Stimulated activated CD4-positive, alpha-beta T cell treated with anti-CD3 and anti-CD28 coated beads, Interleukin-4, amount 100 ng/mL, for 48 hours (primary cell): ENCODE measurements at places on chromosomes 7 and 10.

DNA sequence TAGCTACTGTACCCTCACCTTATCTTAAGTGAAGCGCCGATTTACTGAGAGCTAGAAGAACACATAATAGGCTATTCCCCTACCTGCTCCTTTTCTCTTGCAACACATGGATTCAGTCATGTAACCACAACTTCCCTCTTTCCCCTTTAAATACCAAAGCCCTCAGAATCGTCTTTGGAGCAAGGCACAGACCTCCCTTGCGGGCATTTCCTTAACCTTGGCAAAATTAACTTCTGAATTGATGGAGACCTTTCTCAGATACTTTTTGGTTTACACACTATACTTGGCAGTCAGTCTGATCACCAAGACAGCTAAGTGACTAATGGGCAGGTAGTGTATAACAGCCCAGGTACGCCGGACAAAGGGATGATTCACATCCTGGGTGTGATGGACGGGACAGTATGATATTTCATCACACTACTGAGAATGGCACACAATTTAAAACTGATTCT lies 72.7 kb upstream of the SEC61G start:
- DNase-seq: no peak

GRCh38 chr10:110413903-110414547 lies 83.7 kb upstream of the DUSP5 start:
- DNase-seq: no peak

GRCh38 chr10:103823706-103824272 lies 31.6 kb downstream of the SH3PXD2A start:
- DNase-seq: no peak

DNA sequence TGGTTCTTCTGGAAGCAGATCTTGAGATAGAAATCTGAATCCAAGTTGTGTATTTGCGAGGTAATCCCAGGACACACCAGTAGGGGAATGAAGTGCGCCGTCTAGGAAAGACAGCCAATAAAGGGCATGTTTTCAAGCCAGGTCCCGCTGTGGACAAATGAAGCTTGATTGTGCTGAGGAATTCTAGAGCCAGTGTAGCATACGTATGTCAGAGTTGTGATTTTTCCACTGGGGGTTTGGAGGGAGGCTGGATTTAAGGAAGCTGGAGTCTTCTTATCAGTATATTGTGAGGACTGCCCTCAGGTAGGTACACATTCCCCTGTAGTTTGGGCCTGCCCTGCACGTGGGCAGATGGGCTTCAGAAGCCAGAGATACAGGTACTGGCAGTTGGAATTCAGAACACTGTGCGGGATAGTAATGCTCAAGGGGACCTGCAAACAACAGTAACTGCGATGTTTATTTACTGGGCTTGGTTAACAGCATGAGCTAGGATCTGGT lies 50.9 kb downstream of the GALNT11 start:
- DNase-seq: no peak

DNA sequence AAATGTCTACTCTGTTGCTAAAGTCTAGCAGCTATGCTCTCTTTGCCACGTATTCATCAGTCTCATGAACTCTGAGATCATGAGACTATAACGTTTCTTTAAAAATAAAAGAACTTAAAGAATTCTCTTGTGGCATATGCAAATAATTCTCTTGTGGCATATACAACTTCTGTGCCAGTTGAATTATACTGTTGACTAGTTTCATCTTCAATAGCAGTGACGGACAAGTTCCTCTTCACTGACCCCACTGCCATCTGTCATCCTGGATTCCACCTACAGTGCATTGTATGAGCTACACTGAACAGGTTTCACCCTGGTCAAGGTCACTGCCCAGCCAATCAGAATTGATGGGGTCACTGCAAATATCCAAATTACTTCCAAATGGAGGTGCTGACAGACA lies 88.2 kb downstream of the CD36 start:
- no peak for DNase-seq

- no peak for DNase-seq
Observed at GRCh38 chr10:4301291-4302045, 516.5 kb upstream of the KLF6 start.

DNA sequence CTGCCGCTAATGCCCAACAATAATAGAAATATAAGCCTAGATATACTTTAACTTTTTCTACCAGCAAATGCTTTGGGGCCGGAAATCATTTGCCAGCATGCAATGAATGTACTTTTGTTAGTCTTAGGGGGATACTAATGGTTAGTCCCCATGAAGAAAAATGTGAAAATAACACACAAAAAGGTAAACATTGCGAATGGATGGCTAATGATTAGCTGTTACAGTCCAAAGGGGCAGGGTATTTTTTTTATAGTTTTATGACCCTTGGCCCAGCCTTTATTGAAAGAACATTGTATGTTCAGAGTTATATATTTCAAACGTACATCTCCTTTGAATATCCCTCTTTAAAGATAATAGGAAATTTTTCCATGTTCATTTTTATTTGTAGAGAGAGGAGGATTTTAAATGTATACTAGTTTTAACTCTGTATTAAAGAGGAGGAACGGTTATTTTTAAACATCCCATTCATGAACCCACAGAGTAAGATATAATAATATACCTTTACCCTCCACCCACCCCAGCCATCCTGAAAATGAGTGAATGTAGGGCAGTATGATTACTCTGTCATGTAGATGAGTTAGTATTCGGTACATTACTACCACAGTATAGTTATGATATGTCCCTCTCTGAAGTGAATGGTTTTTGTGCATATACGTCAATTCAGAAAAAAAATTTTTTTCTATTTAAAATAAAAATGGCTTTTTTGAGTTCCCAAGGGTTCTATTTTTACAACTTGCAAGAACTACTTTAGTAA lies 63.6 kb downstream of the ARID5B start:
- DNase-seq: no peak

DNA sequence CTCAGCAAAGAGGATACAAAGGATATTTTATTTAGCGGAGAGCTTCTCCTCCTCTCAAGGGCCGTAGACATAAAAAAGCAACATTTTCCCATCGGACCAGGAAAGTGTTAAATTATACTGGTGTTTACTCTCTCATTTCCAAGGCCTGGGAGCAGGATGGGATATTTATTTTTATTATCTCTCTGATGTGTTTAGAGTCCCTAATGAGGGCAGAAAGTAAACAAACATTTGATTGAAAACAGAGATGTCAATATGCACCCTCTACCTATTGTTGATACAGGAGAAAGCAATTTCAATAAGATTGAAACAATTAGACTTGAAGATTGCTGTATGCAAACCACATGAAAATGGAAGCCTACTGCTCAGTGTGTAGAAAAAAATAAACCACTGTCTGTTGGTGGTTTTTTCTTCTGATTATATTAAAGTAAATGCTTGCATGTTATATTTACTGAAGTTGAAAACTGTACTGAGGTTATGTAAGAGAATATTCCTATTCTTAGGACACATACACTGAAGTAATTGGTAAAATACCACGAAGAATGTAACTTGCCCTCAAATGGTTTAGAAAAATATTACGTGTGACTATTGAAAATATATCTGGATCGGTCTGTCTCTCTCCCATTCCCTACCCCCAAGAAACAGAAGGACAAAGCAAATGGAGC lies 59.3 kb downstream of the ATXN7L1 start:
- DNase-seq: no peak

- DNase-seq: no peak
Observed at GRCh38 chr7:104241538-104242209, 33.9 kb upstream of the ORC5 start.

- no peak for DNase-seq
Observed at GRCh38 chr7:151056666-151057505, 811 bp downstream of the CDK5 start.

DNA sequence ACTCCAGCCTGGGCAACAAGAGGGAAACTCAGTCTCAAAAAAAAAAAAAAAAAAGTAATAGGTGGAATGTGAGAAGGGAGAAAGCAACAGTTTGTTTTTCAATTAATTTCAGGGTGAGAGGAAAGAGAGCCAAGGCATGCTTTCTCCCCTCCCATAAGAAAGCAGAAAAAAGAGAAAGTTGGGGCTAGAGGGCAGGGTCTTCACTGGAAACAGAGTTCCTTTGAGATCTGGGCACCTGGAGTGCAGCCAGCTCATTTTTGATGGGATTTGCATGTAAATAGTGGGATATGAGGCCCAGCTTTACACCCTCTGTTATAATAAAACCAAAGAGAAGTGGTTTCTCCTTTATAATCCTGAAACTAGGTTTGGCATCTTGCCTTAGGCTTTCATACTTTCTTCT lies 13.8 kb upstream of the STOX1 start:
- DNase-seq: no peak

DNA sequence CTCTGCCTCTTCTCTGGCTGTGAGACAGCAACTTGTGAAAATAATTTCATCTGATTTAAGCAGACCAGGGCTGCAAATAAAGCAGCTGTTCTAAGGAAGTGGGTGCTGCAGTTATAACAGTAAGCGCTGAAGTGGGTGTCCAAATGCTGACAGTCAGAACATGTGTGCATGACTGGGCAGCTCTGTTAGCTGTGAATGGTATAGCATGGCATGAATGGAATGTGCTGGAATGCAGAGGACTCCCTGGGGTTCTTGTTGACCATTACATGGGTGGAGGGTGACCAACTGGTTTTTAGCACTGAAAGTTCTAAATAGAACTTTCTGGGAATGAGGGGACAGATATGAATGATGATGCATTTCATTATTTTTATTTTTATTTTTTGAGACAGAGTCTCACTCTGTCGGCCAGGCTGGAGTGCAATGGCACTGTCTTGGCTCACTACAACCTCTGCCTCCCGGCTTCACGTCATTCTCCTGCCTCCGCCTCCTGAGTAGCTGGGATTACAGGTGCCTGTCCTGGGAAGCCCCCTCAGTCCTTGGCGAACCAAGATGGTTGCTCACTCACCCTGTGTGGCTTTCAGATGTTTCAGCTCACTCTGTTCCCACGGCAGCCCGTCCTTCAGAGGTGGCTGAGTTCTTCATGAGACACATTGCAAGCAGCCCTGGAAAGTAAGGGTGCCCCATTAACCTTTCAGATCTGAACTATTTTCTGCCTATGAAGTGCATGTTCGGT lies 319.8 kb upstream of the PHYHIPL start:
- DNase-seq: no peak

DNA sequence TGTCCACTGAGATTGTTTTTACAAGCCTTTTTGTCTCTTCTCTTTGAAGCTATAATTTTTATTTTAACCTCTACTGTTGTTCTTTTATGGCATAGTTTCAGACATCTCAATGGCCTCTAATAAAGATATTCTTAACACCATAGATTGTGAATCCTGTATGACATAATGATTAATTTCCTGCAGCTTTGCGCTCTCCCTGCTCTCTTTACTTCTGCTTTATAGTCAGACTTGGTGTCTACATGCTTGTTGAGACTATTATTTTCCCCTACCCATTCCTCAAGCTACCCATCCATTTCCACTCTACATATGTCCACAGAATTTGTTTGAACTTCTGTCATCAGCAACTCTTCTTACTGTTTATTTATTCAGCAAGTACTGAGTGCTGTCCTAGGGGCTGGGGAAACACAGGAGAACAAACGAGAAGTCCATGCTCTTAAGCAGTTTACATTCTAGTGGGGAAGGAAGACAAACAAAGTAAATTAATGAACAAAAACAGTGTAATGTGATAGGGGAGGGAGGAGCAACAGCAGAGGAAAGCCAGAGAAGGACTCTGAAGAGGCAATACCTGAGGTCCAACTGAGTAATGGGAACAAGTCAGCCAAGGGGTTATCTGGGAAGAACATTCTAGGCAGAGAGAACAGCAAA lies 110.1 kb downstream of the CDK14 start:
- DNase-seq: no peak

DNA sequence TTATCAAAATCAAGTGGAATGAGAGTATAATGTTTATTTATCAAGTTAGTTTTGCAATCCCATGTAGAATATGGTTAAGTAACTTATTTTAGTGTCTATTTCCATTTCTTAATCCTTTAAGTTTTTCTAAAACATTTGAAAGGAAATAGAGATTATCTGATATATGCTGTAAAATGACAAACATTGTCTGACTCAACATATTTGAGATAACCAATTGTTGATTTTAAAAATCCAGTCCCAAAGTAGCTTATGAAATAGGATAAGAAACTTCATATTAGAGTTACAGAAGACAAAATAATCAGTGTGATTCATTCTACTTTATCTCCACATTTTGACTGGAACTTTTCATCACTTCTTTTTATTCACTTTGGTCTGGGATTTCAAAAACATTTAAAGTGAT lies 38.7 kb upstream of the CDK1 start:
- DNase-seq: no peak

DNA sequence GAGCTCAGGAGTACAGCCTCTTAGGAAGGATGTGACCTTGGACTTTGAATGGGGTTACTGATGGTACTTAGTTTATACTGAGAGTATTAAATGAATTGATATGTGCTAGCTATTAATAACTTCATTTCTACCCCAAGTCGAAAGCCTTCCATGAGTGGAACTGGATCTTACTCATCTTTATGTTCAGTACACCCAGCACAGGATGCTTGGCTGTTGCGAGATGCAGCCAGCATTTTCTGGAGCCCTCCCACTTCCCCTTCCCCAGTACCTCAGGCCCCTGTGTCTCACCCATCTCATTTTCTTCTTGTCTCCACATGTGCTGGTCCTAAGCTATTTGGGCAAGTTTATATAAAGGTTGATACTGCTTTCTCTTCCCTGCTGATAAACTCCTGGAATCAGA lies 7.2 kb downstream of the UPP1 start:
- no peak for DNase-seq

DNA sequence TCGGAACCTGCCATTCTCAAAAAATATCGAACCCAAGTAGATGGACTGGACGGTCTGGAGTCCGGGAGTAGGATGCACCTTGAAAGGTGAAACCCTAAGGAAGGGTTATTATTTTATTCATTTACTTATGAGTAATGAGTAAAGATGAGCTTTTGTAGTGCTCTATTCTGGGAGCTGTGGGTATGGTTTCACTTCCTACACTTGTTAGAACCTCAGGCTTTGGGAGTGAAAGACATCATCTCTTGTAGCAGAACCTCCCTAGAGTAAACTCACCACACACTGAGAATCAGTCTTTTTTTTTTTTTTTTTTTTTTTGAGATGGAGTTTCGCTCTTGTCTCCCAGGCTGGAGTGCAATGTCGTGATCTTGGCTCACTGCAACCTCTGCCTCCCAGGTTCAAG lies 389.4 kb upstream of the AUTS2 start:
- DNase-seq: no peak

GRCh38 chr7:121214657-121215056 lies 114.1 kb upstream of the WNT16 start:
- no peak for DNase-seq

GRCh38 chr10:88194041-88194887 lies 330.8 kb downstream of the PTEN start:
- no peak for DNase-seq

DNA sequence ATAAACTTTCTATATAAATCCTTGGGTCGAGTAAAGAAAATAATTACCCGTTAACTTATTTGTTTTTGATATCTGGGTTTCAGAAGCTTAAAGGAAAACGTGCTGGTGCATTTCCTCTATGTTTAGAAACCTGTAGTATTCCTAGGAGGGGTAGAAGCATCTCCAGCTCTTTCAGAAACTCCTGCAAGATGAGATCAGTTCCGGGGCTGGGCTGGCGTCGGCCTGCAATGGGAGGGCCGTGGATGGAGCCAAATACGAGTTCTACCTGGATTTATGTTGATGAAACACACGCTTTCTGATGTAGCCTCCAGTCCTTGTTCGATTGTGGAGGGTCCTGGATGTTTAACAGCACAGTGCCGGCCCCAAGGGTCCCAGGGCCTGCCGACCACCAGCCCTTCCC lies 35.8 kb upstream of the DIP2C start:
- DNase-seq: no peak
